ENCODE measurements at places on chromosomes 7 and 10.

GRCh38 chr7:24505968-24506367, 67.3 kb upstream of the PALS2 start:
- DNase-seq: no peak

- no peak for DNase-seq
Measured at GRCh38 chr10:86651021-86651471, 3.3 kb upstream of the OPN4 start.

DNA sequence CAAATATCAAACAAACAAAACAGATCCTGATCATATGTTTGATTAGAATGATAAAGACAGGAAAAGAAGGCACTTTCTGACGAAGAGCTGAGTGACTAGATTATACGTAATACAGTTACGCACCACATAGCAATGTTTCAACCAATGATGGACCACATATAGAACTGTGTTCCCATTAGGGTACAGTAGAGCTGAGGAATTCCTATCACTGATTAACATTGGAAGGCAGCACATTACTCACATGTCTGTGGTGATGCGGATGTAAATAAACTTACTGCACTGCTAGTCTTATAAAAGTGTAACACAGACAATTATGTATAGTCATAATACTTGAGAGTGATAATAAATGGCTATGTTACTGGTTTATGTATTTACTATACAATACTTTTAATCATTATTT, 98.3 kb downstream of the PTN start:
- DNase-seq: no peak

- DNase-seq: no peak
Measured at GRCh38 chr10:89685936-89686335, 15.5 kb upstream of the KIF20B start.

DNA sequence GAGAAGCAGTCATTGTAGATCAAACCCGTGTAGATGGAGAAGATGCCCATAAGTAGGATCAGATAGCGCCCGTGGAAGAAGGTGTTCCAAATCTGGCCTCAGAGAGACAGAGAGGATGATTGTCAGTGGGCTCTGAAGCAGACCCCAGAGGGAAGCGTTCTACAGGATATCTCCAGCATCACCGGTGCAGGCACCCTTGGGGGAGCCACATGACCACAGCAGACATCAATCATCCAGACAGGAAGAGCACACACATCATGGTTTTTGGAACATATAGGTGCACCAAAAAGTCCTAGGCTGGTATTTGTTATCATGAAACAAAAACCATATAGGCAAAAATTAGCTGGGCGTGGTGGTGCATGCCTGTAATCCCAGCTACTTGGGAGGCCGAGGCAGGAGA, 44.0 kb upstream of the SVOPL start:
- no peak for DNase-seq

- DNase-seq: no peak
Measured at GRCh38 chr7:107711301-107711700, 32.6 kb upstream of the CBLL1 start.

- no peak for DNase-seq
Measured at GRCh38 chr10:16828701-16829175, 11.5 kb upstream of the RSU1 start.

GRCh38 chr7:107934991-107935770, 44.2 kb downstream of the DLD start:
- DNase-seq: no peak

DNA sequence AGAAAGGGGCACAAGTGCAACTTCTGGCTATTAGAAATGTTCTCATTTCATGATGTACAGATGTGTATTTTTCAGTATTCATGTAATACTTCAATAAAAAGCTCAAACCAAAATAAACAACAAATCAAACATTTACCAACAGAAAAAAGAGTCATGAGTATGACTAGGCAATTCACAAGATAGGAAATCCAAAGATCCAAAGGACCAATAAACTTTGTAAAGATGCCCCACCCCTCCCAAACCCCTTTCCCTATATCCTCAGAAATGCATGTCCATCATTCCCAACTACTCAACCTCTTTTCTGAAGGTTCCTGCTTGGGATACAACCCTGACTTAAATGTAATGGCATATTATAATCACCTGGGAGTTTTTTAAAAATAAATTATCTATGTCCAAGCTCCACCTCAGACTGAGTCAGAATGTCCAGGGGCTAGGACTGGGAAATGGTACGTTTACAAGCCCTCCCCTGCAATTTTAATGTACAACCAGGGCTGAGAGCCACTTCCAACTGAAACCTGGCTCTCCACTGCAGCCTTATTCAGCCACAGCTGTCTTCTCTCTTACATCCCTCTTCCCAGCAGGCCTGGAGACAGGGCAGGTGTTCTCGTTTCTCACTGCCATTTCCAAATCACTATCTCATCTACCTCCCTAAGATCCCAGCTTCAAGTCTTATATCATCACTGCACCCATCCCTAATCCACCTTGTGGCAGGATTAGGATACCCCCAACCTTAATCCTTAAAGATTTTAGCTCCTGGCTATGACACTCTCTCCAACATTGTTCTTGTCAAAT, 36.5 kb downstream of the COA1 start:
- DNase-seq: no peak

GRCh38 chr7:7595451-7595850, 28.8 kb downstream of the MIOS start:
- DNase-seq: no peak

- no peak for DNase-seq
Measured at GRCh38 chr10:49115015-49115795, at the start of gene VSTM4. TSS of gene VSTM4 (minus strand) at chr10:49115522. CDS start at chr10:49115485, 37 bp downstream.

DNA sequence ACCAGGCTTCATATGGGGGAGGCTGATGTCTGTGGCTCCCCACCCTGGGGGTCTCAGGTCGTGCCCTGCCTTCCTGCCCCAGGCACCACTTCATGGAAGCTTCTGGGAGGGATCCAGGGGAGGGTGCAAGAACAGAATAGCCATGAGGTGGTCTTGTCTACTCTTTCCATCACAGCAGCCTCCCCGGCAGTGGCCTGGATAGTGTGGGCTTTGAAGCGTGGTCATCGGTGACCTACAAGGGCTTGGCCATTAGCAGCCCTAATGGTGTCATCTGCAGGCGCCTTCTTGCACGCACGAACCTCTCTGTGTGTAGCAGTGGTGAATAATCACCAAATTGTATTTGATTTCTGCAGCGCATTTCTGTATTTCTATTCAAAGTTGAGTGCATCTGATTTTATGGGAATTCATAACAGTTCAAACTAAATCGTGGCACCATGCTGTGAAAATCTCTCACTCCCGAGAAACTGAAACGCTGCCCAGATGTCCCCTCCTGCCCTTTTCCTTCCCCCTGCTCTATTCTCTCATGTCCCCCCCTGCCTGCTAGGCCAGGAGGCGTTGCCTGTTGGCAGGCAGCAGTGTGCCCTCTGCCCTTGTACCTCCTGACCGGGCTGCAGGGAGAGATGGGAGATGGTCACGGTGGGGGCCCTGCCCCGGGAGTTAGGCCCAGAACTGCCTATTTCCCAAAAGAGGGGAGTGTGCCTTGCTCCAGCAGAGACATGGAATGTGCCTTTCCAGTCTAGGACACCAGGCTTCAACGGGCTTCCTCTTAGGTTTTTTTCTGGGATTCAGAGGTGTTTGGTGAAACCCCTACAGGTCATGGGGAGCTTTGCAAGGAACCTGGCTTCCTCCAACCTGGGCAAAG, 34.8 kb downstream of the CDH23 start:
- no peak for DNase-seq

GRCh38 chr10:115049960-115050359, 43.2 kb upstream of the ATRNL1 start:
- DNase-seq: no peak

DNA sequence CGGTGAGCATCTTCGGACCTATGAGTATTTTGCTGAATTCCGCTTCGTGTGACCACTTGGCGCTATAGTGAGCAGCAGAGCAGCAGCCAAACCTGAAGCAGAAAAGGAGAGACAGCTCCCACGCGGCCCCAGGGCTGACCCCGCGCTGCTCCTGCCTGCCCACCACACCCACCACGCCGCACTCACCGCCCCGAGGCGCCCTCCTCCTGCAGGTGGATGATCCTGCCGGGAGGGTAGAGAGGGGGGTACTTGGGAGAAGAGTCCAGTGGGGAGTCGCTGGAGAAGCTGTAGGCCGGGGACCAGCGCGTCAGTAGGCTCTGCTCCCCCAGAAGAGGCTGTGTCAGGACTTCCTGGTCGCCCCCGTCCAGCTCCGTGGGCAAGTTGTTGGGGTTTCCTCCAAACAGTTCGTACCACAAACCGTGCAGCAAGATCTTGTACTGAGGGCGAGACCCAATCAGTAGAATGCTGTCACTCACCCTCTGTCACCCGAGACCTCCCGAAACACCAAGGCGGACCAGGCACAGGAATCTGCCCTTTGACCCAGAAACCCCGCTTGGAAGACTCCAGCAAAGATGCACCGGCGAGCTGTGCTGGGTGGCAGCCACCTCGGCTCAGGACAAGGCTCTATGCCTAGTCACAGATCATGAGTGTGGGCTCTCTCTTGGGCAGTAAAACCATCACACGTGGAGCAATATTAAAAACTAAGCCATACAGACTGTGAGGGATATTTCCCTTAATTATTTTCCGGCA, 37.6 kb downstream of the DAGLB start:
- DNase-seq: no peak

- DNase-seq: no peak
Measured at GRCh38 chr10:105041956-105042355, 400.9 kb downstream of the SORCS3 start.

DNA sequence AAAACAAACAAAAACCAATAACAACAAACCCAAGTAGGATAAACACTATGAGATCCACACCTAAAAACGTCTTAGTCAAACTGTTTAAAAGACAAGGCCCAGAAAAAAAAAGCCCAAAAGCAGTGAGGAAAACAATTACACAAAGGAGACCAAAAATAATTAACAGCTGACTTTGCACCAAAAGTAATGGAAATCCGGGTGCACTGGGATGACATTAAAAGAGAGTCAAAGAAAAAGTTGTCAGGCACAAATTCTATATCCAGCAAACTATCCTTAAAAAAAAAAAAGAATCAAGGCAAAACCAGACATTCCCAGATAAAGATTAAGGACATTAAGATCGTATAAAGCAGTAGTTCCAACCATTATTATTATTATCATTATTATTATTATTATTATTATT, 7.9 kb upstream of the ANKRD26 start:
- no peak for DNase-seq

GRCh38 chr10:70659306-70659705, 13.0 kb upstream of the ADAMTS14 start:
- no peak for DNase-seq

DNA sequence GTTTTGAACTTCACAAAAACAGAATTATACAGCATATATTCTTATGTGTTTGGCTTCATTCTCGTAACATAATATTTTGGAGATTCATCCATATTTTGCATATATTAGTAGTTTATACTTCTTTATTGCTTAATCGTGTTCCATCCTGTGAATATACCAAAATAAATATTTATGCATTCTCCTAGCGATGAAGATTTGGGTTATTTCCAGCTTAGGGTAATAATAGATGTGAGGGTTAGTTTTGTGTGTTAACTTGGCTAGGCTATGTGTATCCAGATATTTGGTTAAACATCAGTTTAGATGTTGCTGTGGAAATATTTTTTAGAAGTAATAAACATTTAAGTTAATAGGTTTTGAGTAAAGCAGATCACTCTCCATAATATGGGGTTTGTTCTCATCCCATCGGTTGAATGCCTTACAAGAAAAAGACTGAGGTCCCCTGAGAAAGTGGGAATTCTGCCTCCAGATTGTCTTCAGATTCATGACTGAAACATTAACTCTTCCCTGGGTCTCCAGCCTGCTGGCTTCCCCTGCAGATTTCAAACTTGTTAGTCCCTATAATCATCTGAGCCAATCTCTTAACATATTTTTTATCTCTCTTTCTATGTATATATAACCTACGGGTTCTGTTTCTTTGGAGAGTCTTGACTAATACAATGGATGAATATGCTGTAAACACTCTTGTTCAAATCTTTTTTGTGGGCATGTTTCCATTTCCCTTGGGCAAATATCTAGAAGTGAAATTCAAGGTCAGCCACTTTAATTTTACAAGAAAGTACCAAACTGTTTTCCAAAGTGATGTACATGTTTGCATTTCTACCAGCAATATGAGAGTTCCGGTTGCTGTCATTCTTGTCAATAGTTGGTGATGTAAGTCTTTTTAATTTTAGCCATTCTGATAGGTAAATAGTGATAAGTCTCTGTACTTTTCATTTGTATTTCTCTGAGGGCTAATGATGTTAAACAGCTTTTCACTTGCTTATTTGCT, 48.7 kb downstream of the PDK4 start:
- DNase-seq: no peak

DNA sequence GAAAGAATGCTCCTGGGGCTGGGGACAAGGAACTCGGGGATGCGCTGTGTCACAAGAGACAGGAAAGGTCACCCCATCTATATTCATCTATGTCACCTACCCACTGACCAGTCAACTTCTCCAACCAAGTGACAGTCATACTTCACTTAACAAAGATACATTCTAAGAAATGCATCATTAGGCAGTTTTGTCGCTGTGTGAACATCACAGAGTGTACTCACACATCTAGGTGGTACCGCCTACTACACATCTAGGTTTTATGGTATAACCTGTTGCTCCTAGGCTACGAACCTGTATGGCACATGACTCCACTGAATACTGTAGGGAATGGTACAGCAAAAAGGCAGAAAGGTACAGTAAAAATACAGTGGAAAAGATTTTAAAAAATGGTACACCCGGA, 3.8 kb upstream of the ADAM12 start:
- no peak for DNase-seq

GRCh38 chr10:97327348-97328294, 6.9 kb downstream of the FRAT2 start:
- no peak for DNase-seq

DNA sequence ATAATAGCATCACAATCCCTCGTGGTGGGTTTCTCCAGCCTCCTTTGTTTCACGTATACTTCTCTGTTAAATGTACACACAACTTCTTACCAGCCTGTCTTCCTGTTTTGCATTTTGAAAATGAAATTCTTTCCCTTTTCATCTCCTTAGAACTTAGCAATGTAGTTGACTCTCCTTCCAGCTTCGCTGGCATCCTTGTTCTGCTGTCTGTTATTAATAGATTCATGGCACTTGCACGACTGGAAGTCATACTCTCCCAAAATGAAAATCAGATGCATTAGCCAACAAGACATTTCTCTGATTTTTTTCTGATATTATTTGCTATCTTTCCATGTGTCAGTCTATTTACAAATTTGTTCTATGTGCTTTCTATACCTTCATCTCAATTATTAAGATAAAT, 3.0 kb upstream of the CREB3L2 start:
- no peak for DNase-seq

DNA sequence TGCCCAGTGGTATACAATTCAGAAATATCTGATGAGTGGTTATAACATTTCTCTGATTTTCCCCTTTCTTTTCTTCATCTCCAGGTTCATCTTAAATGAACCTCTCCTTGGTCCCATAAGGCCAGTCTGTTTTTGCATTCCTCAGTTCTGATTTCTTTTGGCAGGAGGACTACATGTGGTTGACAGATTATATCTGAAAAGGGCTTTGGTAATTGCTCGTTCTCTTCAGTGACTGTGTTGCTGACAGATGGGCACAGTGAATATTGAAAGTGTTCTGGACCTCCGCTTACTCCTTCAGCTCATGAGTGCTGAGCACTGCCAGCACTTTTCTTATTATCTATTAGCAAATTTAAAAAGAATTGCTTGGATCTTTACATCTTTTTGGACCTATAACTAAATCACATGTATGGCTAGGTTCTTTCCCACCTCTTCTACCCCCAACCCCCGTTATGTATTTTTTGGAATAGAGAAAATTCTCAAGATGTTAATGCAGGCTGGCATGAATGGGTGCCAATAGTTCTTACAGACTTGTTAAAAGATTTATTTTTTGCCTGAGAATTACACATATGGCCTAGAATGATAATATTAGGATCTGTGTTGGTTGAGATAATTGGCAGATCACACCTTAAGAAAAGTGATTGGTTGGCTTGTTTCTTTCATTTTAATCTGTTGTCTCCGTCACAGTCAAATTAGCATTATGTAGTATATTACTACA, 323.0 kb downstream of the EXOC4 start:
- DNase-seq: no peak
